Heart right ventricle (tissue), 16 donors: ENCODE measurements at places on chromosomes 3 and 15. TPM values are rescaled to one million over a fixed set of nuclear protein-coding genes. Genes with fewer than 3 reads are reported as not detected.

CYP11A1 gene
- total RNA-seq, result 2.3 TPM

PLA2G4F gene
- 1.7 TPM for total RNA-seq

CORO2B gene
- 3.2 TPM for total RNA-seq

STRIT1 gene
- total RNA-seq, result 4.5 TPM

NCBP2 gene
- 48.1 TPM for total RNA-seq

DNA sequence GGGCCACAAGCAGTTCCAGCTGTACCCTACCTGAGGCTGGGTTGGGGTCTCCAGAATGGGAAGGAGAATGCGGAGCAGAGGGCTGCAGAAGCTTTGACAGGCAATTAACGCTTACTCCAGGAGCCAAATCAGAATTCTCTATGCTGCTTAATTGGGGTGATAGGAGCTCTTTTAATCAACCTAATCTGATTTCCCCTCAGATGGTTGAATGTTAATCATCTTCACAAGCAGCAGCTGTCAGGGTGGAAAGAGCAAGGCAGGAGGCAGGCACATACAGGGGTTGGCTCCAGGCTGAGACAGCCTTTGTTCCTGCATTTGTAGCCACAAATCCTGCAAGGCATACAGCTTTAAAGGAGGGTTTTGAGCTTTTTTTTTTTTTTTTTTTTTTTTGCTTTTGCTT is 2.6 kb downstream of the CILP start:
- no peak for DNase-seq

GRCh38 chr3:180421221-180421620 is 180.7 kb upstream of the TTC14 start:
- no peak for DNase-seq

DNA sequence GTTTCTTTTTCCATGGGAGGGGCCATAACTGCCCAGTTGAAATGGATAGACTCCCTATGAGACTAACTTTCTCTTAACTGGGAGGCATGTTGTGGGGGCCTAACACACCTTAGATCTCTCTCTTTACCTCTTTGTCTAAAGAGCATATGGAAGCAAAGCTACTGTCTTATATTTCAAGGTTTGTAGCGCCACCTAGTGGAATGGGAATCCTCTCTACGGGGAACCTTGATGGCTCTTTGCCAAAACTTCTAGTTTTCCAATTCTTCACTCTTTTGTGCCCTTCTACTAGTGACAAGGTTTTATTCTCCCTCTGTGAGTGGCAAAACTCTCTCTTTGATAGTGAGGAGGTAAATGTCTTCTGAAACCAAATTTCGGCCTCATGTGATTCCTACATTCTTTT is 1030.4 kb upstream of the CADM2 start:
- DNase-seq, result no peak
